ENCODE measurements at places on chromosomes 16 and 17.

DNA sequence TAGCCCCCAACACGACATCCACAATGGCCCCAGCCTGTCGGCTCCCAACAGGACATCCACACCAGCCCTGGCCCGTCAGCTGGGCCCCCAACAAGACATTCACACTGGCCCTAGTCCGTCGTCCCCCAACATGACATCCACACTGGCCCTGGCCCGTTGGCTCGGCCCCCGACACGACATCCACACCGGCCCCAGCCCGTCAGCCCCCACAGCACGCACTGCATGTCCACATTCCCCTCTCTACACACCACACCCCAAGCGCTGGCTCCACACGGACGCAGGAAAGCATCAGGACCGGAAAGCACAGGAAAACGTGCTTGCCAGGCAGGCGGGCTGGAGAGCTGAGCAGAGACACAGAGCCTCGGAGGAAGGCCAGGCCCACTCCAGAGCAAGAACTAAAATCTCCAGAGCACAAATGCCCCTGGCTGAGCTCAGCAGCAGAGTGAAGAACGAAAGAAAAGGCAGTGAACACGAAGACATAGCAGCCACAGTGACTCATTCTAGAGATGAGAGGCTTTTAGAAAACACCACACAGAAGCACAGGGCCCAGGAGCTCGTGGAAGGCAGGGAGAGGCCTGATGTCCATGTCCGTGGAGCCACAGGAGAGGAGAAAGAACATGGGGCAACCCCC lies 50.6 kb downstream of the LMF1 start:
- no peak for DNase-seq

GRCh38 chr17:49496183-49496866 lies 1.2 kb downstream of the NGFR start:
- DNase-seq, result peak; percentile 88

- DNase-seq, result no peak
These were observed 1164.7 kb upstream of the CDH8 start for GRCh38 chr16:63200940-63201339.

DNA sequence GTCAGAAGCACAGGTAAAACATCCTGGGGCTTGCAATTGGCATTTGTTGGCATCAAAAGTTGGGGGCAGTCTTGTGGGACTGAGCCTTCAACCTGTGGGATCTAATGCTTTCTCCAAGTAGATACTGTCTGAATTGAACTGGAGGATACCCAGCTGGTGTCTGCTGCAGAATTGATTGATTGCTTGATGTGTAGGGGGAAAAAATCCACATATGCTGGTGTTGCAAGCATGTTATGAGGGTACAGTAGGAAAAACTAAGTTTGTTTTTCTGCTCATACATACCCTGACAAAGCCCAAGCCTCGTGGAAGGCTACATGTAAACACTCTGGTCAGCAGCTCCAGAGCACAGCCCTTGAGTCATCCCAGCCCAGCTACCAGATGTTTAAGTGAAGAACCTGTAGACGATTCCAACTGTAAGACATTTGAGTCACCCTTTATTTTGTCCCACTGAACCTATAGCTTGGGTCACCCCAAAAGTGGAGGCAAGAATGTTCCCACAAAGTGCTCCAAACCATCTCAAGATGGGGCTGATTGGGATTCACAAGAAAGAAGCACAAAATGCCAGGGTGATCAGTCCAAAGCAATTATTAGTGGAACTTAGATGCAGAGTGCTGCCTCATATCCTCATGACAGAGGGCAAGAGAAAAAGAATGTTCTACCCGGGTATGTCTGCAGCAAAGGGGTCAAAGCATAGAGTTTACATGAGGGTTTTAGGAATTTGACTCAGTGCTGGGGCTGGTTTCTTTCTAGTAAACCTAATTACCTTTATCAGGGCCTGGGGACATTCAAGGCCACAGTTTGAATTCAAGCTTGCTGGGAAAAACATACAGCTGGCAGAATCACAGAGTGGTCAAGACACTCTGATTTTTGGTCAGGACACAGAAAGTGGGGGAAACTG lies 9.6 kb upstream of the APPBP2 start:
- DNase-seq, result no peak

GRCh38 chr17:15039366-15039765 lies 225.8 kb downstream of the PMP22 start:
- DNase-seq, result no peak

DNA sequence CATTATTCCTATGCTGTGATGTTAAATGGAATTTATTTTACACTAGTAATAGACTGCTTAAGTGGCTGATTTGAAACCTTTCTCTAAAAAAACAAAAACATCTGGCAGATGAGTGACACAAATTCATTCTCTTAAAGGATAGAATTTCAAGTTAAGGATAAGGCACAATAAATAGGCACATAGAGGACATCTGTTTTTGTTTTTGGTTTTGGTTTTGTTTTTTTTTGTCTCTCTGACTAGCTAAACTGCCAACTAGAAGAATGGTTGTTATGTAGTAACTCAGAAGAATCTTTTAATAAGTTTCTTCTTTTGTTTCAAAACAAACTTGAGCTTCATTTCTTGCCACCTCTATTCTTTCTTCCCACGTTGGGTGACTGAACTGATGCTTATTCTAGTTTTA lies 5.1 kb upstream of the VPS4A start:
- no peak for DNase-seq

DNA sequence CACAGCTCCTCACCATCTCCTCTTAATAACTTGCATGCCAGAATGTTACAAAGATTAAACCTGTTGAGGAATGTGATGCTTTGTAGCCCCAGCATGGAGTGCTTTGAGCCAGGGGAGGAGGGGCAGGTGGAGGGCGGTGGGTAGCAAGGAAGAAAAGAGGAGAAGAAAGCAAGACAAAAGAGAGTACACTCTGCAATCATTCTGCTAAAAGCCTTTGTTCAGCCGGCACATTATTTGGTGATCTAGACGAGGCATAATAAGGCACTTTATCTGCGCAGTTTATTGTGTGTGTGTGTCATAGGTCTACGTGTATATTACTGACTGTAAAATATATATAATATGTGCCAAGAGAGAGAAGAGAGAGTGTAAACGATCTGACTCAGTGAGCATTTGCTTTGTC lies 139.1 kb downstream of the SOX9 start:
- no peak for DNase-seq

GRCh38 chr17:73474370-73474988 lies 162.7 kb upstream of the CDC42EP4 start:
- DNase-seq, result no peak

DNA sequence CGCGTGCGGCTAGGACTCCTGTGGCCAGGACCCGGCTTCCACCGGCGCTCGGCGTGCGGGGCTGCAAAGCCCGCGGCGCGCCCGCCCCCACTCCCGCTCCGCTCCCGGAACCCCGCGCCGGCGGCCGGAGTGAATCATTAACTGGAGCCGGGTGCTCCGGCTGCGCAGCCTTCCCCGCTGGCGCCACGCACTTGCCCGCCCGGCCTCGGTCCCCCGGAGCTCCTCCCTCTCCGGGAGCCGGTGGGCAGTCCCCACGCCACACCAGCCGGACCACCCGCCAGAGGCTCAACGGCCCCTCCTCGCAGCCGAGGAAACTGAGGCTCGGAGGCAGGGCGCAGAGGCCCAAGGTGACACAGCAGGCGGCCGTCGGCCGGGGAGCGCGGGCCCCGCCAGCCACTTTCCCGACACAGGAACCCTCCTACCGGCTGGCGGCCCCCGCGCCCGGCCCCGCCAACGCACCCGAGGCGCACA lies 580 bp downstream of the BCAR1 start:
- DNase-seq, result peak; percentile 99

DNA sequence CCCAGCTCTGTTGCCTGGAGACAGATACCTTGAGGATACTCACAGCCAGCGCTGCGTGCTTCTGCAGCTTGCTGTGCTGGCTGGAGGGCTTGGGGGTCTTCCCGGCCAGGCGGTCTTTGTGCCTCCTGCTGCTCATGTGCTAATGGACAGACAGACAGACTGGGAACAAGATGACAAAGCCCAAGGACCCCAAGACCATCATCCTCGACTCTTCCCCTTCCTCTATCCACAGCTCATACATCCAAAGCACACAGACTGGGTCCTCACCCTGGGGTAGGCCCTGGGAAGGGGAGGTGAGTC lies 7.7 kb downstream of the NKIRAS2 start:
- no peak for DNase-seq

DNA sequence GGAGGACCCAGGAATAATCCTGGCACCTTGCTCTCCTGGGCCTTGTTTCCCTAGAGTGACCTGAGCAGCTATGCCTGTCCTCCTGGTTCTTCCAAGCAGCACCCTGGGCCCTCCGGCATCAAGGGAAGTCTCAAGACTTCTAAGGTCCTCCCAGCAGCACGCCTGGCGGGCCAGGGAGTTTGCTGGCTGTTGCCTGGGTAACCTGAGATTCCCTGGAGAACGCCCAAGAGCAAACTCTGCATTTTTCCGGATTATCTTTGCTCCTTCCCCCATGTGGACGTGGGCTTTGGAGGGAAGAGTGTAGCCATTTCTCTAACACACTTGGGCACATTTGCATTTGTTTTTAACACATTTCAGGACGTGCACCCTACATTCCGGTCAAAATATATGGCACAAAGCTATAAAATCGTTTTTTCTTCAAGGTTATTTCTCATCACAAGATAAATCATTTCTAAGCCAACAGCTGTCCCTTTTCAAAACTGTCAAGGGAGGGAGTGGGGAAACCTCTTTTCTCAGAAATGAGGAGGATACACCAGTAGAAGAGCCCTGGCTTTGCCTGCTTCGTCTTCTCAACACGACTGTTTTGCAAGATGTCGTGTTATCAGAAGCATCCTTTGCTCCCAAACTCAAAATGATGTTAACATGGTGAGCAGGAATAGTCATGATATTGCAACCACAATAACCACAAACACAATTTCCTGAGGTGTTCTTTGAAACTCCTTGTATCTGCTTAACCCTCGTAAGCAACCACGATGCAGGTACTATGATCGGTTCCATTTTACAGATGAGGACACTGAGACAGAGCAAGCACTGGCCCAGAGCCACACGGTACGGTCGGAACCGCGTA lies 116.5 kb downstream of the ADCY9 start:
- DNase-seq, result no peak

DNA sequence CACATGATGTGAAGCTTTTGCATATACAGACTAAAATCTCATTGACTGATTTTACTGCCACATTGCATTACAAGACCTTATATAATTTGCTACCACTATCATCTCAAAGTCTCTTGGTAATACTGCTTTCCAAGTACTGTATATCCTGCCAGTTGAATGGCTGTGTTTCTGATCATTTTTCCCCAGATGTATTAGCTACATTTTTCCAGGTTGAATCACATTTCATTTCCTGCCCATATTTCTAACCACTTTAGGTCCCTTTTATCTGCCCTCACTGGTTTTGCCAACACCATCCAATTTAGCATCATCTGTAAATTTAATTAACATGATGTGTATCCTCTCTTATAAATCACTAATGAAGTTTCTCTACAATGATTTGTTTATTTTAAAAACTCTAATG lies 365.7 kb upstream of the PMFBP1 start:
- DNase-seq, result no peak

DNA sequence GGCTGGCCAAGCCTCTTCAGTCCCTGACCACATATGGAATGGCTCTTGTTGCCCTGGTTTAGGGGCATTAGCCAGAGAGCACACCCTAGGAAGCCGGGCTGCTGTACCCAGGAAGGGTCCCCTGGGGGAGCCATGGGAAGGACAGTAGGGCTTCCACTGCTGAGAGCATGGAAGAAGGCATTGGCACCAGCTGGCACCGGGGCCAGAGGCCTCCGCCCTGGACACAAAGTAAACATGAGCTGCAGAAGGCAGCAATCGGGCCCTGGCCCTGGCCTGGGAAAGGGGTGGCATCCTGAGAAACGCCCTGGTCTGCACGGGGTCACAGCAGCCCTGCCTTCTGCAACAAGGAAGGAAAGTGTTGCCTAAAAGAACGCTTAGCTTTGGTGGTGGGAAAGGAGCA lies 49.4 kb downstream of the VAC14 start:
- no peak for DNase-seq
